GM19239 (cell line): ENCODE measurements at places on chromosomes 1 and 21.

DNA sequence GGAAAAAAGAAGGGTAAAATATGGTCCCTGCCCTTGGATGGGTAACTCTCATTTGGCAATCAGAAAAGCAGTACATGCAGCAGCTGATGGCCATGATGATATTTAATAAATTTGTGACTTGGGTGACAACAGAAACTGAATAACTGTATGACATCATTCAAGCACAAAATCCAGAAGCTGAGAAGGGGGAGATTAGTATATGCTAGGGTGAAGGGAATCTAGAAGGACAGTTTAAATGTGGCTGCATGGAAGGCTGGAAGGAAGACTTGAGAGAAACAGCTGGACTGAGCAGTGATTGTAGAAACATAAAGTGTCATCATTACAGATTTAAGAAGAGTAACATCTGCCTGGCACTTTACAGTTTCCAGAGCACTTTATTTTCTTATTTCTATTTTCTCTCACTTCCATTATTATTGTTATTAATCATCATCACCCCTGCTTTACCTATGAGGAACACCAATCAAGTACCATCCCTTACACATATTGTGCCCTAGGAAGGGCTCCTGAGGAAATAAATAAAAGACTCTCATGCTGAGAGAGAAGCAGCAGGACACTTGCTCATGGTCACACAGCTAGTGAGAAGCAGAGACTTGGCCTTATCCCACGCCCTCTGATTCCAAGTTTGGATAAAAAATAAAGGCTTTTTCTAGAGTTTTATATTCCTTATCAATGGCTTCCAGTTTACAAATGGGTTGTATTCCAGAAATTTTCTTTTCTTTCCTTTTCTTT lies 207.2 kb downstream of the PBX1 start:
- no peak for DNase-seq

- DNase-seq, result no peak
Observed at GRCh38 chr1:106517224-106517623, 539.2 kb upstream of the PRMT6 start.

GRCh38 chr1:43600033-43601020 lies 49.6 kb upstream of the KDM4A start:
- no peak for DNase-seq

- no peak for DNase-seq
Observed at GRCh38 chr21:31902438-31902837, 29.6 kb downstream of the HUNK start.

DNA sequence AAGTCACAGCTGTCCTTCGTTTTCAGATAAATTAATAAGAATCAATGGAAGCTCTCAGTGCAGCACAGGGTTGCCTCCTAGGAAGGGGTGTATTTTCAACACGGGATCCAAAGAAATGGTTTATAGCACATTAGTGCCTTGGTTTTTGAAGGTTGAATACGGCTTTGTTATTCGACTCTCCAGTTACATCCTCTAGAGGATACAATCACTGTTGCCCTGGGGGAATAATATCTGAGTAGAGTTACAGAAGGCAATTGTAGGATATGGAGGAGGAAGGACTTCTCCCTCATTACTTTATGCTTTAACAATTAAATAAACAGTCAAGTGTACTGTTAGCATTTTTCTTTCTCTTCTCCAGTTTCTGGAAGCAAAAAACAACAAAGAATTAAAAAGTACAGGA lies 14.3 kb upstream of the ZNF326 start:
- no peak for DNase-seq

GRCh38 chr1:33338440-33339211 lies 17.7 kb upstream of the A3GALT2 start:
- no peak for DNase-seq

DNA sequence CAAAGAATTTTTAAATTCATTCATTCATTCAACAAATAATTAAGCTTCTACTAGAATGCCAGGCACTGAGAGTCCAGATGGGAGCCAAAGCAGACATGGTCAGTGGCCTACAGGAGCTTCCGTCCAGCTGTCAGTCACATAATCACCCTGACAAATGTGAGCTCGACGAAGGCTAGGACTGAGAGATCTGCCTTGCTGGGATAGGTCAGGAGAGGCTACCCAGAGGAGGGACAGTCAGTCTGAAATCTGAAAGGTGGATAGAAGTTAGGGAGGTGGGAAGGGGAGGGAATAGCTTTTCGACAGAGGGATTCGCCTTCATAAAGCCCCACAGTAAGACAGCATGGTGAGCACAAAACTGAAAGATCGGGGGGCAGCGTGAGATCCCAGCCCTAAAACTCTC lies 8.3 kb downstream of the EPHX1 start:
- no peak for DNase-seq

DNA sequence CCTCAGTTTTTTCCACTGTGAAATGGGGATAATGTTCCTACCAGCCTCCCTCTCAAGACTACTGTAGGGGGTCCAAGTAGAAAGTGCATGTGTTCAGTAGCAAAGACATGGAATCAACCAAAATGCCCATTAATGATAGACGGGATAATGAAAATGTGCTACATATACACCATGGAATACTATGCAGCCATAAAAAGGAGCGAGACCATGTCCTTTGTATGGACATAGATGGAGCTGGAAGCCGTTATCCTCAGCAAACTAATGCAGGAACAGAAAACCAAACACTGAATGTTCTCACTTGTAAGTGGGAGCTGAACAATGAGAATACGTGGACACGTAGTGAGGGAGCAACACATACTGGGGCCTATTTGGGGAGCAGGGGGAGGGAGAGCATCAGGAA lies 6.1 kb upstream of the ZNF362 start:
- DNase-seq, result no peak

- DNase-seq, result no peak
Observed at GRCh38 chr1:112388436-112388835, 7.6 kb upstream of the CTTNBP2NL start.

GRCh38 chr1:206465951-206466350 lies 4.3 kb upstream of the IKBKE start:
- DNase-seq, result no peak

GRCh38 chr21:27132266-27132665 lies 165.4 kb upstream of the ADAMTS5 start:
- no peak for DNase-seq

DNA sequence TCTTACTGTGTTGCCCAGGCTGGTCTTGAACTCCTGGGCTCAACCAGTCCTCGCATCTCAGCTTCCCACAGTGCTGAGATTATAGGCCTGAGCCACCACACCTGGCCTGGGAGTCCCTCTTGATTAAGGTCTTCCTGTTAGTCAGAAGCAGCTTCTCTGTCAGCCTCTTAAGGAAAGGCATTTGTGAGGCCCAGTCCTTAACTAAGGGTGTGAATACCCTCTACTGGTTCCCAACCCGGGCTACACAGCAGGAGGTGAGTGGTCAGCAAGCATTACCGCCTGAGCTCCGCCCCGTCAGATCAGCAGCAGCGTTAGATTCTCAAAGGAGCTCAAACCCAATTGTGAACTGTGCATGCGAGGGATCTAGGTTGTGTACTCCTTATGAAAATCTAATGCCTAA lies 117.2 kb downstream of the DYRK1A start:
- no peak for DNase-seq

GRCh38 chr1:189275796-189276195 lies 1201.9 kb downstream of the BRINP3 start:
- DNase-seq, result no peak

DNA sequence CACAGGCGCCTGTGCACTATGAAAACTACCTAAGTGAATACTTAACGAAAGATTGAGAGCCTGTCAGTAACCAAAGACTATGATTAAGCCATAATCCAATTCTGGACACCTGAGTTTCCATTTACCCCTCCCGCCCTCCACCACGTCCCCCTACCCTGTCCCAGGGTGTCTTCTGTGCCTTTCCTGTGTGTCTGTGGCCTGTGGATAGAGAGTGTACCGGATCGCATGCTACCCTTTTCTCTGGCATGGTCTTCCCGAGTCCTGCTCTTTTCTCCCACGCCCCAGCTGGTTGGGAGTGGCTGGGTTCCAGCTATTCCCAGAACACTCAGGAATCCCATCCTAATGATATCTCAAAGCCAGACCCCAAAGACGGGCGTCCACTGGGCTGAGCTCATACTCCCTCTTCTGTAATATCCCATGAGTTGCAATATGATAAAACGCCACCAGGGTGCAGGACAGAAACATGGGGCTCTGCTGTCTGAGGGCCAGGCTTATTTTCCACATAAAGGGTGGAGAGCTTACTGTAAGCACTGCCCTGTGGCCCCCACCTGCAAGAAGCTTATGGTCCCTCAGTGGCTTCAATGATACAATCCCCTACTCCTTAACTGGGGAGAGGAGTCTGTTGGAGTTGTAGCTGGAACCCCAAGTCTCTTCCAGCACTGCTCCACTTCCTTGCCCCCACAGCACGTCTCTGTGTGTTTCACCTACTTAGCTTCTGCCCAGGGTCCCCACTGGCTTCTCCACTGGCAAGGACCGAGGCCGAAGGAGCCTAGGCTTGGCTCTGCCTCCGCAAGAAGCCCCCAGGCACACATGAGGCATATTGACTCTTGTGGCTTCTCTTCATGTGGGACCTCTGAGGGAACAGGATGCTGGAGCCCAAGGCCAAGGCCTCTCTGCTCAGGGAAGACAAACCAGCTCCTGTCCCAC lies 17.6 kb upstream of the ALX3 start:
- DNase-seq, result no peak

DNA sequence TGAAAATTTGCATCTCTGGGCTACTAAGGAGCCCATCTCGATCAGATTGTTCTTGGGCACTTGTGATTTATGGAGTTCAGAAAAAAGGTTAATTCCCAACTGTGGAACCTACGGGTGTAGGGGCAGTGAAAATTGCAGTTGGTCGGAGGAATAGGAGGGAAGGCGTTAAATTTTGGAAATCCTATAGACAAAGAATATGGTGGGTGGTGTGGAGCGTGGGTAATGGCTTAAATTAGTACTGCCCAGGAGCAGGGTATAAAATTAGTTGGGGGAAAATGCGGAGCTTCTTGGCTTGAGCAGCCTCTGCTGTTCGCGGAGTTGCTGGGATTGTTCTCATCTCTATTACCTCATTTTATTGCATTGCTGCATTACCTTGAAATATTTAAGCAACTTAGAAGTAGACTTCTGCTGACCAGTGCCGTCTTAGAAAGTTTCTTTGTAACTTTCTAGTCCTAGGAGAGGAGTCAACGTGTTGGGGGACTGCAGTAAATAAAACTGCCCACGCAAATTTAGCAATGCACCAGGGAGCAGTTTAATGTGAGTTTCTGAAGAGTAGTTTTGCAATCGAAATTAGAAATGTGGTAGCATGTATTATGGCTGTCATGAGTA lies 514 bp downstream of the S1PR1 start:
- DNase-seq, result no peak

DNA sequence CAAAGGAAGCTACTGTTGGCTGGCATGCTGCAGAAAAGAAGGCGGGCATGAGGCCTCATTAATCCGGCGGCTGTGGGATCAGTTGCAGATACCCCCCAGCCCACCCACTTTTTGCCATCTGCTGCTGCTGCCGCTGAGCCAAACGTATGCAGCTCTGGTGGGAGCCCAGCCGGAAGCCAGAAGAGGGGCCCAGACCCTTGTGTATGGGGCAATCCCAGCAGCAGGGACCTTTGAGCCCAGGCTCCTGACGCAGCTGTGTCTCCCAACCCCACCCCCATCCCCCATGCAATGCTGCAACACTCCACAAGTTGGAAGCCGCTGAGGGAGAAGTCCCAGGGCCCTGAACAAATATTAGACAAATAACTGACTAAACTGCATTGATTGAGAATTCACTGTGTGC lies 106.0 kb downstream of the ELAVL4 start:
- DNase-seq, result no peak

DNA sequence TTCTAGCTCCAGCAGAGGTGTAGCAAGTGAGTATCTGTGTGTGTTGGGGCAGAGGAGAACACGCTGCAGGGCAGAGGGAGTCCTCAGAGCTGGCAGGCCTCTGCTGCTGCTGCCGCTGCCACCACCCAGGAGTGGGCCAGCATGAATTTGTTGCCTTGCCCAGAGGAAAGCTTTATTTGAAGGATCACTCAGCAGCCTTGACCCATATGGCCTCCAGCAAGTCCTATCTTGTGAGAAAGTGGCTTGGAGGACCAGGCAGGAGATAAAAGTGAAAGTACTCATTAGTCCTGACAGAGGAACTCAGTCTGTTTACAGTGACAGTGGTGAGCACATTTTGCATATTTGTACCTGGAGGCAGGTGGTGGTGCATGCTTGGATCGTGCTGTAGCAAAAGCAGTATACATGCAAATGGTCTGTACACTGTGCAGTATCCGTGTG lies 3.1 kb downstream of the TRAF5 start:
- DNase-seq, result no peak

GRCh38 chr21:40120940-40121575 lies 253.8 kb downstream of the PCP4 start:
- no peak for DNase-seq

DNA sequence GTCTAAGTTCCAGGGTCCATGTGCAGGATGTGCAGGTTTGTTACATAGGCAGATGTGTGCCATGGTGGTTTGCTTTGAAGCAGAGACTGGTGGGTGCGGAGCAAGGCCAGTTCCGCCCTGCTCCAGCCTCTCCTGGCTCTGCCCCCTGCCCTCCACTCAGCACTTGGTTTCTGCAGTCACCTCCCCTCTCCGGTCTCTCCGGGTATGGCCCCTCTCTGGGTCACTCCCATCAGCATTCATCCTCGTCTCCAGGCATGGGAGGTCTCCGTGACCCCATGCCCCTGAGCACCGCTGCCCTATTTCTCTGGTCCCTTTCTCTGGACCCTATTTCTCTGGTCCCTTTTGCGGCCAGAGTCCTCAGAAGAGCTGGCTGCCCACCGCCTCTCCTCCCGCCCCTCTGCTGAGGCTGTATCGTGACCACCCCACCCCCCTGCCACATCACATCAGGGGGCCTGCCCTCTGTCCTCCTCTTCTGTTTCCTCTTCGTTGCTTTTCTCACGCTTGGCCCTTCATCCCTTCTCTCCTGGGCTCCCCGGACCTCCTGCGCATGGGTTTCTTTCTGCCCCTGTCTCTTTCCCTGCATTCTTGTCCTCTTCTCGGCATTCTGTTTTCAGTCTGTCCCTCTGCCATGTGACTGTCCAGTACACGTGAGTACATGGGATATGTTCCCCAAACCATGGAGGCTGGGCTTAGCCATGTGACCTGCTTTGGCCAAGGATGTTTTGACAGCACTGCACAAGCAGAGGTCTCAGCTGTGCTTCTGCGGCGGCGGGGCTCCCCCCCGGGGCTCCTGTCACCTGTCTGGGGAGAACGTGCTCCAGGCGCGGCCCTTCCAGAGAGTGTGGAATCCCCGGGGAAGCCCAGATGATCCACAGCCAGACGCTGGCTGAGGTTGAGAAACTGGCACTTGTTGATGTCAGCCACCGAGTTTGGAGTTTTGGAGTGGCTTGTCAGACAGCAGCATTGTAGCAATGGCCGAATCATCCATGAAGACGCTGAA lies 54.4 kb upstream of the C1orf174 start:
- DNase-seq, result no peak

- no peak for DNase-seq
Observed at GRCh38 chr1:206796116-206796515, 23.8 kb upstream of the IL10 start.
